Brain (organoid and tissue), 16 donors: ENCODE measurements at places on chromosomes 3 and 15.

- DNase-seq, result no peak
Measured at GRCh38 chr3:142601713-142602112, 5.5 kb downstream of the PLS1 start.

GRCh38 chr3:188571531-188572095, 417.7 kb downstream of the LPP start:
- DNase-seq, result no peak

DNA sequence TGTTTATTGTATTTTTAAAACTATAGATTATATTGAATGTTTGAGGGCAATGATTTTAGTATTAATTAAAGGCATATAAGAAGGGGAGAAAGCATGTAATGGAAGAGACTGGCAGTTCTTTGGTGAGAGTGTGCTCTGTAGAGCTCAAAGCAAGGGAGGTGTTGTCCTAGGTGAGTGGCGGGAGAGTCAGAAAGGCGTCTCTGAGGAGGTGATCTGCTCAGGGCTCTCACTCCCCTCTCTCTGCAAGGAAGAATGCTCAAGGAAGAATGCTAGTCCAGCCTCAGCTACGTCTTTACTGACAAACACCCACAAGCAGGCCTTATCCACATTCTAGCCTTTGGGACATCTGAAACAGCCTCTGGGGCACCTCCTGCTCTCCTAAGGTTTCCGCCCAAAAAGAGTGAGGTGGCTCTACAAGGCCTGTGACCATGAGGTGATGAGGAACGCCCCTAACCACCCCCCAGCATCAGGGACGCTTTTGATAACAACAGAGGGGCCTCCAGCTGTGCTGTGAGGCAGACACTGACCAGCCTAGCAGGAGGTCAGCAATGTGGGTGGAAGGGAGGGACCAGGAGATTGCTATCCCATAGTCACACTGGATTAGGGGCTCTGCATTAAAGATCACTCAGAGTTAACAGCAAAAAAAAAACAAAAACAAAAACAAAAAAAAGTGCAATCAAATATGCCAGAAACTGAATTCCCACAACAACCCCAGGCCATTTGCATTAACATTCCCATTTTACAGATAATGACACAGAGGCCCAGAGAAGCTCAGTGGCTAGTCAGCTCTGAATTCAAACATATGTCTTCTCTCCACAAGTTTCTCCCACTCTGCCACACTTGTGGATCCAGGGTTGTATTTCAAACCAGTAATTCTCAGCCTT, 202.2 kb upstream of the CTNNB1 start:
- no peak for DNase-seq

- DNase-seq, result no peak
Measured at GRCh38 chr15:74328331-74329056, 39.0 kb downstream of the CYP11A1 start.

- no peak for DNase-seq
Measured at GRCh38 chr3:99624496-99625236, 13.7 kb upstream of the COL8A1 start.

- no peak for DNase-seq
Measured at GRCh38 chr15:42728972-42729371, 8.0 kb downstream of the CDAN1 start.

- DNase-seq, result no peak
Measured at GRCh38 chr3:195063581-195064193, 207.3 kb downstream of the XXYLT1 start.

DNA sequence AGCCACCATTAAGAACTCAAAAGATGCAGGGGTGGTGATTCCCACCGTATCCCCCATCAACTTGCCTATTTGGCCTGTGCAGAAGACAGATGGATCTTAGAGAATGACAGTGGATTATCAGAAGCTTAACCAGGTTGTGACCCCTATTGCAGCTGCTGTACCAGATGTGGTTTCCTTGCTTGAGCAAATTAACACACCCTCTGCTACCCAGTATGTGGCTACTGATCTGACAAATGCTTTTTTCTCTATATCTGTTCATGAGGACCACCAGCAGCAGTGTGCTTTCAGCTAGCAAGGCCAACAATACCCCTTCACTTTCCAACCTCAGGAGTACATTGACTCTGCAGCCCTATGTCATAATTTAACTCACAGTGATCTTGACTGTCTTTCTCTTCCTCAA, 8.6 kb upstream of the MCF2L2 start:
- DNase-seq, result no peak

- DNase-seq, result no peak
Measured at GRCh38 chr3:96430079-96430478, 384.3 kb upstream of the EPHA6 start.

GRCh38 chr15:67382723-67383122, 128.1 kb downstream of the IQCH start:
- DNase-seq, result no peak

GRCh38 chr15:69722924-69723323, 270.3 kb downstream of the RPLP1 start:
- no peak for DNase-seq

GRCh38 chr3:122416966-122417365, 1.1 kb upstream of the WDR5B start:
- no peak for DNase-seq

GRCh38 chr15:101120987-101121386, 130.9 kb downstream of the CHSY1 start:
- DNase-seq, result no peak

GRCh38 chr3:61057464-61057863, 193.8 kb downstream of the FHIT start:
- DNase-seq, result no peak

- no peak for DNase-seq
Measured at GRCh38 chr3:133466531-133467386, 66.9 kb downstream of the BFSP2 start.

GRCh38 chr3:60588806-60589205, 662.4 kb downstream of the FHIT start:
- DNase-seq, result no peak

DNA sequence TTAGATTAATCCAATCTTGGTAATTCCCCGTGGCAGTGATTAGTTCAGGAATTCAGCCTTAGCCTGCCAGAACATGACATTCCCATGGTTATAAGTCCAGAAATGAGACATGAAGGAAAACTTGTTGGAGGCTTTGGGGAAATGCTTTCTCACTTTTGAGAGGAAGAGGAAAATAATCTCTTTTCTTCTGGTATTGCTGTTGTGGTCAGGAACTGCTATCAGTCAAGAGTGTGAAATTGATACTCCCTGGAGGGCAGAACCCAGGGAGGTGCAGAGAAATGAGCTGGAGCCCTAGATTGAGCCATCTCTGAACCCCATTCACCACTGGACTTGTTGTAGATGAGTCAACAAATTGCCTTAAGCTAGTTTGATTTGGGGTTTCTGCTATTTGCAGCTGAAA, 38.6 kb upstream of the APH1B start:
- DNase-seq, result no peak

DNA sequence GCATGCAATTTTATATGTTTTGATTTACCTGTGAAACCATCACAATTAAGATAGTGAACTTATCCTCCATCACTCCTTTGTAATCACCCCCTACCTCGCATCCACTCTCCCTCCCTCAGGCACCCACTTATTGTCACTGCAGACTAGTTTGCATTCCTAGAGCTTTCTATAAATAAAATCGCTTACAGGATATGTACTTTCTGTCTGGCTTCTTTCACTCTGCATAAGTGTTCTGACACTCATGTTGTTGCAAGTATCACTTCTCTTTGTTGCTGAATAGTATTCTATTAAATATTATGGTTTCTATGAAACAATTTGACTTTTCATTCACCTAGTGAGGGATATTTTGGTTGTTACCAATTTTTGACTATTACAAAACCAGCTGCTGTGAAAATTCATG, 139.3 kb downstream of the RSRC1 start:
- no peak for DNase-seq

DNA sequence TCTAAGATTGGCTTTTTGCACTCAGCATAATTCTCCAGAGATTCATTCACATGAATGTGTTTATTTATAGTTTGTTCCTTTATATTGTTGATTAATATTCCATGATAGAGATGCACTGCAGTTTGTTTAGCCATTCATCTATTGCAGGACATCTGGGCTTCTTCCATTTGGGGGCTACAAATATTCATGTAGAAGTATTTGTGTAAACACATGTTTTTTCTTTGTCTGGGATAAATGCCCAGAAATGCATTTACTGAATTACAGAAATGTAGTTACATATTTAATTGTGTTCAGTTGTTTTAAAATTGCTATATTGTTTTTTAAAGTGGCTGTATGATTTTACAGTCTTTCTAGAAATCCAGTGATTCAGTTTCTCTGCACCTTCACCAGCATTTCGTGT, 635.0 kb downstream of the ZIC1 start:
- DNase-seq, result no peak

- no peak for DNase-seq
Measured at GRCh38 chr3:99843590-99844258, 26.1 kb downstream of the CMSS1 start.

DNA sequence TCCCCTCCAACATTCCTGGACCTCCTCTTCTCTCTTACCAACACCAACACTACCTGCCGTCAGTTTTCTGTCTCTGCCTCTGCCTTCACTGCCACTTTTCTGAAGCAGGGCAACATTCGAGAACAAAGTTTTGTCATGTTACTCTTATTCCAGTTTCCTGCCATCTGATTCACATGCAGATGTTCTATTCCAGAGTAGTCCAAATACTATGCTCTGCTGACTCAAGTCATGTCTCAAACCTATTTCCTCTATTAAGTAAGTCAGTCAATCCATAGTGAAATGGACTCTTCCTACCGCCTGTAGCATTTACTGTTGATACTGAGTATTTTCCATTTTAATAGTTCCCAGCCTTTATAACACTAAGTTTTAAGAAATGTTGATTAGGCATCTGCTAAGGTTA, 43.4 kb downstream of the ESYT3 start:
- no peak for DNase-seq
